T-helper 2 cell treated with Interferon-gamma antibody and Interleukin-4, amounts not matched to agents 100 ng/mL and 5 ng/mL, for 36 hours (primary cell): ENCODE measurements at places on chromosomes 12 and 14. TPM values are rescaled to one million over a fixed set of nuclear protein-coding genes. Genes with fewer than 3 reads are reported as not detected.

Gene RNF212B
- total RNA-seq: not detected in 2 replicates

Gene KCNA1
- total RNA-seq: 0.07 TPM in 1 of 2 replicates, not detected in the other

Gene CARMIL3
- total RNA-seq: 0.73 and 0.82 TPM in 2 replicates

Gene MAP3K9
- total RNA-seq: 5.6 and 5.7 TPM in 2 replicates

Gene SLC35F4
- not detected in 2 replicates for total RNA-seq

Gene RNASE2
- not detected in 2 replicates for total RNA-seq

Gene FOXA1
- not detected in 2 replicates for total RNA-seq

Gene AQP2
- not detected in 2 replicates for total RNA-seq

Gene STAT6
- 193 and 194 TPM in 2 replicates for total RNA-seq
